NAMALWA (cell line): ENCODE measurements at places on chromosomes 2 and 18.

DNA sequence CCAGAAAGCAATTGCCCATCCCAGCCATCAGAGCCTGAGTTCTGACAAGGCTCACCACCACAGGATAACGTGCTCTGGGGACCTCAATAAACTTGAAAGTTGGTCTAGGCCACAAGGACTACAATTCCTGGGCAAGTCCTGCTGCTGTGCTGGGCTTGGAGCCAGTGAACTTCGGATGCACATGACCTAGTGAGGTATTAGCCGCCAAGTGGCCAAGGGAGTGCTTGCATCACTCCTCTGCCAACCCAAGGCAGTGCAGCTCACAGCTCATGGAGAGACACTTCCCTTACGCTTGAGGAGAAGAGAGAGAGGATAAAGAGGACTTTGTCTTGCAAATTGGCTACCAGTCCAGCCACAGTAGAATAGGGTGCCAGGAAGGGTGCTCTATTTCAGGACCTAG, 219.6 kb downstream of the MBD2 start:
- peak; percentile 24 for DNase-seq

DNA sequence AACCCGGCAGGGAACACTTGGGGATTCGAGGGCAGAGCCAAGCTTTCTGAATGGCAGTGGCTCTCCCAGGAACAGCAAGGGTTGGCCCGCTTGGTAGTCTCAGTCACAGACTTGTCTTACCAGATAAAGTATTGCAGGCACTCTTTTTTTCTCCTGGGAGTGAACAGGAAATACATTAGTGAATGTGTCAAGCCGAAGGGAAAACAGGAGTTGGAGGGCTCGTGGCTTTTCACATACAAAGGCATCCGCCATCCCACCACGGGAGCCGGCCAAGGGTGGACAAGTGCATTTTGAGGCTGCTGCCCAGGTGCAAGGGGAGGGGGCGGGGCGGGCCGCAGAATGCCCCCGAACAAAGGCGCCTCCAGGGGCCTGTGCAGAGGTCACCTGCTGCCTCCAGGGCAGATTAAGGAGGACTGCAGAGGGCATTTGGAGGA, 163.3 kb upstream of the SIX3 start:
- peak; percentile 45 for DNase-seq

- DNase-seq, result peak; percentile 72
These were observed 918 bp upstream of the NABP1 start for GRCh38 chr2:191676790-191677645.

- no peak for DNase-seq
These were observed 44.2 kb upstream of the TBR1 start for GRCh38 chr2:161371869-161372268.

DNA sequence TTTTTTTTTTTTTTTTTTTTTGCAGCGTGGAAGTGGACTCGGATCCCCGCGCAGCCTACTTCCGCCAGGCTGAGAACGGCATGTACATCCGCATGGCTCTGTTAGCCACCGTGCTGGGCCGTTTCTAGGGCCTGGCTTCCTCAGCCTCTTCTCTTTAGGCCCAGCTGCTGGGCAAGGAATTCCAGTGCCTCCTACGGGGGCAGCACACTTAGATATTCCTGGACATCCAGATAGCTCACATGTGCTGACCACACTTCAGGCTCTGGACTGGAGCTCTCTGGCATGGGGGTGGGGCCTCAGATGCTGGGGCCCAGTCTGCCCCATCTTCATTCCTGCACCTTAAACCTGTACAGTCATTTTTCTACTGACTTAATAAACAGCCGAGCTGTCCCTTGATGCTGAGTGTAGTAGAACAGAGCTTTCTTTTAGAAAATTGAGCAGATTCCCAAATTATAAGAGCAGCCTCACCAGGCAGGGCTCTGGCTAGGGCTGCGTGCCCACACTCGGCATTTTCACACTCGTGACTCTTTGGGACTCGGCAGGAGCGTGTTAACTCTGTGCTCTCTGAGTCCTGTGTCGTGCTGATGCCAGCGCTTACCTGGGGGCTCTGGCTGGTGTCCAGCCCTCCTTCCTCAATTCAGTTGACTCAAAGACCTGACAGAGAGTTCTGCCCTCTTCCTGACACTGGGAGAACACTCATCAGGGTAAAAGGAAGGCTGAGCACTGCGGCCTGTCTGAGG, 19.3 kb downstream of the SLC30A3 start:
- no peak for DNase-seq
